ENCODE measurements at places on chromosomes 4 and X. TPM values are rescaled to one million over a fixed set of nuclear protein-coding genes. Genes with fewer than 3 reads are reported as not detected.

DNA sequence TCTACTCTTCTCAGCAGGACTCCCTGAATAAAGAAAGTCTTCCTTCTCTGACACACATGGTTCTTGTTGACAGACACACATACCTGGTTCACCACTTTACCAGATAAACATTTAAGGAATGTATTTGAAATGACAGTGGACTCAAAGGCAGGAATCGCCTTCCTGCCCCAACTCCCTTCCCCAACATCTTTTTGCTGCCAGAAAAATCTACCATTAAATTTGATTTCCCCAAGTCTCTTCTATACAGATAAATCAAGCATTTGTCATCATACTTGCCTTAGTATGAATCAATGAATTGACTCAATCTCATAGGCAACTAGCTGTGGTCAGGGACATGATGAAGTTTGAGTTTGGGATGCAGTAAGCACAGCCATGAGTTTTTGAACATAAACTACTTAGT is 23.3 kb upstream of the ANXA5 start:
- DNase-seq = no peak

DNA sequence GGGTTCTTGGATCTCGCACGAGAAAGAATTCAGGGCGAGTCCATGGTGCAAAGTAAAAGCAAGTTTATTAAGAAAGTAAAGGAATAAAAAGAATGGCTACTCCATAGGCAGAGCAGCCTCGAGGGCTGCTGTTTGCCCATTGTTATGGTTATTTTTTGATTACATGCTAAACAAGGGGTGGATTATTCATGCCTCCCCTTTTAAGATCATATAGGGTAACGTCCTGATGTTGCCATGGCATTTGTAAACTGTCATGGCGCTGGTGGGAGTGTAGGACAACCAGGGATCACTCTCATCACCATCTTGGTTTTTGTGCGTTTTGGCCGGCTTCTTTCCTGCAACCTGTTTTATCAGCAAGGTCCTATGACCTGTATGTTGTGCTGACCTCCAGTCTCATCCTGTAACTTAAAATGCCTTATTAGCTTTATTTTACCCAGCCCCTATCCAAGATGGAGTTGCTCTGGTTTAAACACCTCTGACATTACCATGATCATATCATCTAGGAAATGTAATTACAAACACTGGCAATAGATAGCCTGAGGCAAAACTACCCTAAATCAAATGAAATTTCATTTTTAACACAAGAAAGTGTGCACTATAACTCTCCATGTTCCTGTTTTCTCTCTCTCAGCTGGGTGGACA is 94.3 kb upstream of the ATXN3L start:
- DNase-seq = no peak

GRCh38 chrX:20454117-20454516 is 187.4 kb upstream of the RPS6KA3 start:
- DNase-seq = no peak

DNA sequence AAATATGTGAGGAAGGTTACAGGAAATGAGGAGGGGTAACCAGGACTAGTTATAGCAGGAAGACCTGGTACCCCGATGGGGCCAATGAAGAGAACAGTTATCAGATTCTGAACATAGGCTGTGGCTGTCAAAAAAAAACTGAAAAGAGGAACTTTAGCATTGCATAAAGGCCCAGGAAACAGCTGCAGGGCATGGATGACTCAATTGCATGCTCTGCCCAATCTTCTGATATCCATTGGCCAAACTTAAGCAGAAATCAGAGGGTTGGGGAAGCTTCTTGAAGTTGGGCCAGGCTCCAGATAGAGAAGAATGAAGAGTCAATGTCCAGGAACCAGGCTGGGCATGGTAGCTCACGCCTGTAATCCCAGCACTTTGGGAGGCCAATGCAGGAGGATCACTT is 1222.4 kb upstream of the PRKX start:
- DNase-seq = peak; percentile 32

DNA sequence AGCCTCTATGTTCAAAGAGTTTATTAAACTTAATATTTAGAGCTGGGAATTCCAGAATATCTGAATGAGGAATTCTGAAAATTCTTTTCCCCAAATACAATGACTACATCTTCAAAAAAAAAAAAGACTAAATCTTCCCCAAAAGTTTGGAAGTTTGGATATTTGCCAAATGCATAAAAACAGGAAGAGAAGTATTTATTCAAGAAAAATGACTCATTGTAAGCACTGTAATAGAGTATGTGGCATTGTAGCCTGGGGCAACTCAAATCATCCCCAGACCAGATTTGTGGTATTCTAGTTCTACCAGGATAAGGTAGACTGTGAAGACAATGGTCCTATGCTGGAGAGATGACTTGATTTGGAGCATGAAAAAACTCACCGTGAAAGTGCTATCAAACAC is 78.5 kb upstream of the PDHA2 start:
- DNase-seq = no peak

DNA sequence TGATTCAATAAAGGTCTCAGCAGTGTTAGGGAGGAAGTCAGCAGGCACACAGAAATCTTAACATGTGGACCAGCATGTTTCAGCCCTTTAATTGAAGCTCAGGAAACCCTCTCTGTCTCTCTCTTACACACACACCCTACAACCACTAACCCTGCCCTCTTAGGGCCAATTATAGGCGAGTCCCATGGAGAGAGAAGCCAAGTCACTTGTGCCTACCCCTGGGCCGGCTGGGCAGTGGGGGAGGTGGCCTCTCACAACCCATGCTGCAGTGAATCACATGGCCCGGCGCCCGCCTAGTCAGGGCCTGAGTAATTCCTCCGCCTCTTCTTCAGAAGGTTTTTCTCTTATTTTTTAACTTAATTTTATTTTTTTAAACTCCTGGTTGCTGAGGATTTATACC is 3.7 kb downstream of the FGD1 start:
- no peak for DNase-seq

GRCh38 chr4:16344853-16345252 is 118.6 kb upstream of the TAPT1 start:
- DNase-seq = no peak

GRCh38 chr4:173934201-173934600 is 349.3 kb downstream of the FBXO8 start:
- DNase-seq = no peak

DNA sequence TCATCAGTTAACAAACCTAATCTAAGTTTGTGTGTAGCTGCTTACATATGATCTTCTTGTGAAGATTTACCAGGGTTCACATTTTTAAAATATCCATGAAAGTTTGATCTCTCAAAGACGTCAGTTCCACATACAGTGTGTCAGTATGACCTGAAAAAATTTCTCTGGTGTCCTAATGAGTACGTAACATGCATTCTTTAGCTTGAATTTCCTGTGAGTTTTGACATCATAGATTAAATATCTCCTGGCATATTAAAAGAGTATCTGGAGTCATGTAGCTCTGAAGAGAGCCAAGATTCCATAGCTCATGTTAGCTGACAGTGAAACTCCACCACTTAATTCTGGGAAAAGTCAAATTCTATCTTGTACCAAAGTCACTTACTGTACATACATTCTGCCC is 43.9 kb upstream of the PDLIM5 start:
- DNase-seq = no peak

DNA sequence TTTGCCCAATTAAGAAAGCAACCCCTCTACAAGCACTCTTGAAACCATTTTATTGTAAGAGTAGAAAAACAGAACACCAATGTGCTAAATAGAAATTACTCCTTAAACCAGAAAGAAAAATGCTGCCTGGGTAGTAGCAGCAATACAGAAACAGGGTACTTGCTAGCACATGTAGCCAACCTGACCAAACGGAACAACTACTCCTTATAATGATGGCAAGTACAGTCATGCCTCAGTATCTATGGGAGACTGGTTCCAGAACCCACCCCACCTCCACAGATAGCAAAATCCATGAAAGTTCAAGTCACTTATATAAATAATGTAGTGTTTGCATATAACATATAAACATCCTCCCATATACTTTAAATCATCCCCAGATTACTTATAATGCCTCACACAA is 168.8 kb downstream of the ATRX start:
- no peak for DNase-seq

DNA sequence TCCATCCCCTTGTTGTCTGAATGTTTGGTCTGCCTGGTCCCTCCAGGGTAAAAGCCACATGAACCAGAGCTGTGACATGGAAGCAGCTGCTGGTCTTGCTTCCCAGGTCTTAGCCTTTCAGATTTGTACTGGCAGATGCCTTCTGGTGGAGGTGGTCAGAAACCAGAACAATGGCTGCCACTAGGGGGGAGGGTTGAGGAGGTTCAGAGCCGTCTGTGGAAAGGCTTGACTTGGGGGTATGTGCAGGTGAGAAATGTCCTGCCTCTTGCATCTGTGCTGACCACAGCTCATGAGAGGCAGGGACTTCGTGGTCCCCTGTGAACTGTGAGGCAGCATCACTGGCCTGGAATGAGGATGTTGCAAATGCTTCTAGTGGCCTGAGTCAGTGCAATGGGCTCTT is 144.2 kb upstream of the WDR1 start:
- peak; percentile 1 for DNase-seq

RUFY3 gene
- 52.2 TPM for total RNA-seq

- DNase-seq = no peak
These were observed 137.8 kb upstream of the CPEB2 start for GRCh38 chr4:14864365-14865030.

DNA sequence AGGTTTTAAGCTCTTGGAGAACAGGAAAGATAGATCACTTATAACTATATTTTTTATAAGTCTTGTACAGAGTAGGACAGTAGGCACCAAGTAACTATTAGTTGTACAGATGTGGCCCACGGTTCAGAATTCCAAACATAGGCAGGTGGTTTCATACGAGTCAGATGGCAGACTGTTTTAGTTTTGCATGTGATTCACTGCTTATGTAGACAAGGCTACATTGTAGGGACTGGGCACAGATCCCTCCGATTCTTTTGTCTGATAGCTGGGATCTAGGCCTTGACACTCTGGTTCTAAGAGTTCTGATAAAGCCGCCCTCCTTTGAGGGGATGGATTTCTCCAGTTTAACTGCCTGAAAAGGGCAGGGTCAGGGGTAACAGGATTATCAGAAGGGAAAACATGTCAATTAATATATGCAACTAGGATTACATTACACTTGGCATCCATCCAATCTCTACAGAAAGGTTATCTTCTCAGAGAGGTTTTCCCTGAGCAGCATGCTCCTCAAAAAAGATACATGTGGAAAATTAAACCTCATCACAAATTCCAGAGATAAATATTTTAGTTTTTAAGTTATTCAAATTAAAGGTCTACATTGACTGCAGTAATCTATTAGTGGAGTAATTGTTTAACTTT is 87.8 kb downstream of the SPRY1 start:
- no peak for DNase-seq

ODAPH gene
- total RNA-seq = not detected

MAGEC2 gene
- total RNA-seq = not detected

- DNase-seq = peak; percentile 76
These were observed 58.4 kb upstream of the STS start for GRCh38 chrX:7088968-7089615.

ZFP92 gene
- total RNA-seq = not detected

DNA sequence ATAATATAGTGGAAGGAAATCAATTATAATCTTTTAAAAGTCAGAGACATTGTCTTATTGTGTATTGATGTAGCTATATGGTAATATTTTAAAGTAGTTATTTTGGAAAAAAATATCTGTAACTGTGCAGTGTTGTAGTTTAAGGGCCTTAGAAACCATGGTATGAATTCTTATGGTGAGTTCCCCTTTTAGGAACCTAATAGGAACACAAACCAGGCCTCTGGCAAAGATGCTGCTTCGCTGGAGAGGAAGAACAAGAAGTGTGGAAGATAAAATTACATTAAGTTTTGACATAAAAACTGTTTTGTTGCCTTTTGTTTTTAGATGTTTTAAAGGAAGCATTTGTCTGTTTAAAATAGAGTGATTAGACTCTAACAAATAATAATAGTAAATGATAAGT is 10.9 kb upstream of the TMPRSS11D start:
- no peak for DNase-seq

RAB40A gene
- total RNA-seq = 0.38 TPM

CT45A10 gene
- total RNA-seq = not detected

DNA sequence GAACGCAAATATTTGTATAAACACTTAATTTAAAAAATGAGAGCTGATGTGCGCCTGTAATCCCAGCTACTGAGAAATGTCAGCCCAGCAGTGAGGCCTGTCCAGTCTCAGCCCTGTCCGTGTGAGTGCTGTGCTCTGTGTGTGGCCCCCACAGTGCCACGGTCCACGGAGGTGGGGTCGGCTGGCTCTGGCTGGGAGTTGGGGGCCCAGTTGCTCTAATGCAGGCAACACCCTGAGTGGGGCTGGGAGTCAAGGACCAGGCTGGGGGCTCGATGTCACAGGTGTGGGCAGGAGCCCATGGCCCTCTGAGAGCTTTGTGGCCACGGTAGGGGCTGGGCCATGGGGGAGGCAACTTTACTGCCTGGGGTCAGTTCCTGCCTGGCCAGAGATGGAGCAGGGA is 12.8 kb downstream of the PCGF3 start:
- no peak for DNase-seq

DNA sequence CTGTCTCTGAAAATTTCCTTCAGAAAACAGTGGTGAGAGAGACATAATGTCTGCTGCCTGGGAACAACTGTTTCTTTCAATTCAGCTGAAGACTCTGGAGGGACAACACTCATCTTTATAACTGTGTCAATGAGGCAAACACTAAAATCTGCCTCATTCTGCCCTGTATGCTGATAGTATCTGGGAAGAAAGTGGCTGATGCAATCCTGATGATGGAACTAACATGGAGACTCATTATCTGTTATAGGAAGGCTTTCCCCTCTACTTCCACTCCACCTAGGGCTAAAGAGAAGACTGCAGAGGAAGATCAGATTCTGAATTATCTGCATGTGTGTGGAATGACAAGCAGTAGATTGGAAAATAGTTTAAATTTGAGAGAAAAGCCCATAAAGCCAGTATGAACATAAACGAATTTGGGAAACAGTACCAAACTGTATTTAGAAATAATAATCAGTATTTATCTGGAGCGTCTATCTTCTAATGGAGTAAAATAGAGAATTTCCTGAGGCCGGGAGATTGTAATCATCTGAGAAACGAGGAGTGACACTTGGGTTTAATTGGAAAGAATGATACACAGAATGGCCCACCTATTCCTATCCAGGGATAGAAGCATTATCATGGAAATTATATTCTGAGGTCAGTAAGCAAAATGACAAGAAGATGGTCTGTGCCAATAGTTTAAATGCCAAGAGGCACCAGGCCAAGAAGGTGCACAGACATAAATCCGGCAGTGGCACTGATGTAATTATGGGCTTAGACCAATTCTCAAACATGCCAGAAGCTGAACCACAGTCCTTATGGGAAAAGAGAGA is 85.4 kb downstream of the SHISA3 start:
- DNase-seq = no peak

TGIF2LX gene
- total RNA-seq = not detected

- peak; percentile 89 for DNase-seq
These were observed 43.1 kb upstream of the FAM9C start for GRCh38 chrX:13087322-13088155.

CCDC160 gene
- not detected for total RNA-seq

GRCh38 chr4:53908661-53909078 is 155.7 kb downstream of the CHIC2 start:
- peak; percentile 72 for DNase-seq

ENPEP gene
- total RNA-seq = 0.09 TPM

GRCh38 chr4:124278477-124278876 is 434.1 kb downstream of the ANKRD50 start:
- no peak for DNase-seq

Data from OCI-LY7 (cell line).